CD4-positive, alpha-beta T cell treated with Interleukin-21 for 1 hour (primary cell): ENCODE measurements at places on chromosomes 6 and 20.
A peak's percentile ranks its signal among the peaks of the same experiment; 100 is the strongest.

- no peak for DNase-seq
These were observed 220.6 kb upstream of the UFL1 start for GRCh38 chr6:96301023-96301422.

DNA sequence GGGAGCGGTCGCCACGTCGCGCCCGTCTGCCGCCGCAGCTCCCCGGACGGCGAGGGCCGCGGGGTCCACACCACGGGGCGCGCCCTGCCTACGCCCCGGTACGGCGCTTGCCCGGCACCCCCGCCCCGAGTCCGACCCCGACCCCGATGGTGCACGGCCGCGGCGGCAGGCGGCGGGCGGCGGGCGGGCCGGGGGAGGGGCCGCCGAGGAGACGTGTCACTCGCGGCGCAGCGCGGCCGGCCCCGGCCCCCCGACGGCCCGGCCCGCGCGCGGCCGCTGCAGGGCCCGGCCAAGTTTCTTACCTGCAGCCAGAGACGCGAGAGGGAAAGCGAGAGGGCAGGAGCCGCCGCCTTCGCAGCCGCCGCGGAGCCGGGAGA, 328 bp downstream of the RRBP1 start:
- DNase-seq: no peak

DNA sequence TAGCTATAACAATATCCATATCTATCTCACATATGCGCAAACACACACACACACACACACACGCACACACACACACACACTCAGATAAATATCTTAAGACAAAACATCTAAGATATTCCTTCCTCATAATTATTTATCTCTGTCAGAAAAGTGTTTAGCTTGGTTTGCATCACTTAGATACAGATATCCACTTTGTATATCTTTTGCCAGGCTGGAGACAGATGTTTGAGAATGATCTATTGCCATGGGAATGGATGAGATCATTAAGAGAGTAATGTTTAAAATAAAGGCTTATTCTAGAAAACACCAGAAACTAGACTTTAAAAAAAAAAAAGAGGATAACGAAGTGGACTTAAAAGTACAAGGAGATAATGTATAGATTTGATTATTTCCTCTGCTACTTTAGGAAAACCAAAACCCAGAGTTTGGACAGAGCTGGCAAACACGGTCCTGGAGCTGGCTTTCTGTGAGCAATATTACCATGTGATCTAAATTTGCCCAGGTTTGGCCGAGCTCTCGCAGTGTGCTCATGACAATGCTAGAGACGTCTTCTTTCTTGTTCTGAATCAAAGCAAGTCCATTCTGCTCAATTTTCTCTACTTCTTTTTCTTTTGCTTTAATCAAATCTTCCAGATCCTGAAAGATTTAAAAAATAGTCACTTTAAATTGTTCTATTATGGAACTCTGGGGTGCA, 411.8 kb downstream of the SYNE1 start:
- DNase-seq: no peak

DNA sequence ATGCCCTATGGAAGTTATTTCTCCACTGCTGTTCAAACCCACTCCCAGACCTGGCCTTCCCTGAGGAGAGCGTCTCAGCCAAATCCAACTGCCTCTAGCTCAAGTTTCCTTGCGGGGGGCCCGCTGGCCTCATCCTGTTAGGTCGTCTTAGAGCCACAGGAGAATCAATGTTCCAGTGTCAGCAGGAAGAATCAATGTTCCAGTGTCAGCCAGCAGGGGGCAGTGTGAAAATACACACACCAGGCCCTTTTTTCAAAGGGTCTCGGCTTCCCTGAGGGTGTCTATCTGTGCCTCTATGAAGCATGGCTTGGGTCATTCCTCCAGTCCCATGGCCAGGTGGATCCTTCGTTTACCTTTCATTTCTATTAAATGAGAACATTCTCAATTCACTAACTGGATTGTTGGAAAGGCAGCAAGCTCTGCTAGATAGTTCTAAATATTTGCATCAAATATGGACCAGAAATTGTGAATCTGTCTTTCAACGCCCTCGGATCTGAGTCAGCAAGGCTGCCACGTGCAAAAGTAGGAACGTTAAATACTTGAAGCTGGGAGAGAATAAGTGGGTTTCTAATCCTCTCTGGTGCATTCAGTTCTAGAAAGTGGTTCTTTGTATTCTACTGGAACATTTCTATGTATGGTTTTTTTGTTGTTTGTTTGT, 19.2 kb downstream of the PRND start:
- DNase-seq: peak; percentile 68

- DNase-seq: peak; percentile 28
These were observed 122.6 kb upstream of the MCHR2 start for GRCh38 chr6:100116411-100117194.

- no peak for DNase-seq
These were observed 118.8 kb downstream of the PHACTR3 start for GRCh38 chr20:59723108-59723500.

GRCh38 chr6:110352563-110353262, 5.4 kb downstream of the METTL24 start:
- no peak for DNase-seq

DNA sequence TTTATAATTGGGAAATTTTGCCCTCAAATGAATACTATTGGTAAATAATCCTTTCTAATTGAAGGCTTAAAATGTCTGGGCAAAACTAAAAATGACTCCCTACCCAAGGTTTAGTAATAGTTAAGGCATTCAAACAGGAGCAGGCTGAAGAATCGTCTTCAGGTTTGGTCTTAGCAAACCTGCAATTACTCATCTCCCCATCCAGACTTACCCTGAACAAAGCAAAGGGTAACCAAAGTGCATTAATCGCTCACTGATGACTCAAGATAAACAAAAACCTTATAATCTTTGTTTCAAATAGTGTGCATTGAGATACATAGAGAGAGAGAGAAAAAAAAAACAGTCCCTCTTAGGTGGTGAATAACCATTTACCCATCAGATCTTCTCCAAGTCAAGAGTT, 225.5 kb downstream of the BMP2 start:
- DNase-seq: no peak

- DNase-seq: no peak
These were observed 824.8 kb upstream of the FLRT3 start for GRCh38 chr20:15162079-15162647.

DNA sequence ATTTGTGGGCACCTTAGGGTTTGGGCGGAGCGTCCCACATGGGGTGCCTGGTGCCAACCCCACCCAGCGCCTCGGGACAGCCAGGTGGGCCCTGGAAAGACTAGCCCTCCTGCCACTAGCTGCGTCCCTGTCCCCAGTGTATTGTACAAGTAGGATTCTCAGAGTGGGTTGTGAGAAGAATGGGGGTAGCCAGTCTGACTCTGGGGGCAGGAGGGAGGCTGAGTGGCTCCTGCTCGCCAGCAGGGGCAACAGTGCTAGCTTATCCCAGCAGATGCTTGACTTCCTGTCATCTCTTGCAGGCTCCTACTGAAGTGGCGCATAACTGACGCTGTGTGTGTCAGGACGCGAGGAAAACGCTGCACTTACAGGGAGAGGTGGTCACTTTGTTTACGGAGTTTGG, 9.3 kb downstream of the PSMA7 start:
- no peak for DNase-seq

GRCh38 chr6:28960846-28961500, 37.2 kb upstream of the TRIM27 start:
- DNase-seq: no peak
